NT2/D1 (cell line): ENCODE measurements at places on chromosomes 11 and 22.

DNA sequence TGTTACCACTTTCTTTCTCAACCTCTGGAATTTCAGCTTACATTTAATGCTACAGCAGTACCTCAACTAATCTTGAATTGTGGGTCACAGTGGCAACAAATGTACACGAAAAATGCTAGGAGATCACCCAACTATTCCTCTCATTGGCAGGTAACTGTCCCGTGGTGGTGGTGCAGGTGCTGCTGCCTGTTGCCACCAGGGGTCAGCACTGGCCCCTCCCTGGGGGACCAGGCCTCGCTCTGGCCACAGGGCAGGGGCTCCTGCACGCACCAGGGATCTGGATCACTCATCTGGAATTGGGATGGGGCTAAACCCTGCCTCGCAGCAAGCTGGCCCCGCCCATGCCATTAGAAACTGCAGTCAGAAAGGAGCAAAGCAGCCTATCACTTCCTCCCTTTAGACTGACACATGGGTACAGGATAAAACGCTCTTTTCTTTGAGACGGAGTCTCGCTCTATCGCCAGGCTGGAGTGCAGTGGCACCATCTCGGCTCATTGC is 6.9 kb upstream of the POLDIP3 start:
- DNase-seq, result peak; percentile 48

DNA sequence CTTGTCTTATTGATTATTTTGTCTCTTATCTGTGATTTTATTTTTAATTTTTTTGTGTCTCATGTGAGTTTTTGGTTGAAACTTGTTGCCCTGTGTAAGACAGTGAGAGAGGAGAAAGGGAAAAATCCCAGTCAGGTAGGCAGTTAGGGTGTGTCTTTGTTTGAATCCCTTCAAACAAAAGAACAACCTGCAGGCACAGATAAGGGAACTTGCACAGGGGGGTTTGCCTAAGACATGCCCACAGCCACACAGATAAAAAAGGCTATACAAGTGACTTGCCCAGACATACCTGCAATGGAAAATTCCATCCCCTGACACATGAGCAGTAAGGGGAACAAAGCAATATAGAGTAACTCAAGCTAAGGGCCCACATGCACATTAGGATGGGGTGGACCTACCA is 127.8 kb upstream of the PLET1 start:
- DNase-seq, result no peak

DNA sequence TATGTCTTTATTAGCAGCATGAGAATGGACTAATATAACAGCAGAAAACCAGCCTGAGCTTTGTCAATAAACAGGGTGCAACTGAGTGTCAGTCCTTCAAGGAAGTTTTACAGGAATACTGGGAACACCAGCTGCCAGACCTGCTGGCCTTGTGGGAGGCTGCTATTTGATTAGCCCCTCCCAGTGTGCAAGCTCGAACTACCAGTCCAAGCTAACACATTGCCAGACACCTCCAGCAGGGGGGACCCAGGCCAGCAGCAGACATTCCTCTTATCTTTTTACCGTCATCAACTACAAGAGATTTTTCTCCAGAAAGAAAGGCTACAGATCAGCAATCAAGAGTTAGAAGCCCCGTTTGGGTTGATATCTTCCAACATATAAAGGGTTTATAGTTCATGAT is 942.8 kb upstream of the TENM4 start:
- DNase-seq, result no peak

GRCh38 chr11:85266646-85267045 is 360.5 kb downstream of the DLG2 start:
- no peak for DNase-seq

DNA sequence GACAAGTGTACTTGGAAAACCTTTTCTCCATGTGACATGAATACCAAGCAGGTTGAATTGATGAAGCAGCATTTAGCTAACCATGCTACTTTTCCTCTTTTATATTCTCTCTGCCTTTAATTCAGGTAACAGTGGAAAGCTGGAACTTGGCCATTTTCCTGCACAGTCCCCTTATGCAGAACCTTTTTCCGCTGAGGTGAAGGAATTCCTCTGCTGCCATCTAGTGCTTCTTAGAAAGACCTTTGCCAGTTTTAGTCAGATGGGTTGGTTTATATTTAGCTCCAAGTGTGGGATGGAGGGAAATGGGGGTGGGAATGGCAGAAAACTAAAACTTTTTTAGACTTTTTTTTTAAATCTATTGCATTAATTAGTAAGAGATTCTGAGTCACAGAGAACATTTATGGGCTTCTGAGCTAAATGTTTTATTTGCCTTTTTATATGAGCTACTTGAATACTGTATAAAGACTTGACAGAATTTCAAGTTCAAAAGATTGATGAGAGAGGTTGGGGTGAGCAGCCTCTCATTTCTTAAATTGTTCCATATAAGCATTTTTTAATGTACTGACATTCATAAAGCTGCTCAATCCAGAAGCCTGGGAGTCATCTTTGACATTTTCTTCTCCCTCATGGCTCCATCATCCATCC is 153.9 kb upstream of the ZC3H12C start:
- peak; percentile 57 for DNase-seq

DNA sequence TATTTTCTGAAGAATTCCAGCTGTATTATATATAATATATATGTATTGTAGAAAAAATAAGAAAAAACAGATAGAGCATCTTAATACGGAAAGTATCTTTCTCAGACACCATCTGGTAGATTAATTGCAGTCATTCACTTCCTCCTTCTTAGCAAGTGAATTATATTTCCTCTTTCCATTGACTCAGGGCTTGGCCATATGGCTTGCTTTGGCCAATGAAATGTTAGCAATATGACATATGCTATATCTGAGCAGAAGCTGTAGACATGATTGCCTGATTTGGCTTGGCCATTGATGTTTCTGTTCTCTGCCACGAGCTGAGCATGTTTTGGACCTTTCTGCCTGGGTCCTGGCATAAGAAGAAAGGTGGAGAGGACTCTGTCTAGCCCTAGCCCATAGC is 34.4 kb upstream of the ZBED5 start:
- no peak for DNase-seq

DNA sequence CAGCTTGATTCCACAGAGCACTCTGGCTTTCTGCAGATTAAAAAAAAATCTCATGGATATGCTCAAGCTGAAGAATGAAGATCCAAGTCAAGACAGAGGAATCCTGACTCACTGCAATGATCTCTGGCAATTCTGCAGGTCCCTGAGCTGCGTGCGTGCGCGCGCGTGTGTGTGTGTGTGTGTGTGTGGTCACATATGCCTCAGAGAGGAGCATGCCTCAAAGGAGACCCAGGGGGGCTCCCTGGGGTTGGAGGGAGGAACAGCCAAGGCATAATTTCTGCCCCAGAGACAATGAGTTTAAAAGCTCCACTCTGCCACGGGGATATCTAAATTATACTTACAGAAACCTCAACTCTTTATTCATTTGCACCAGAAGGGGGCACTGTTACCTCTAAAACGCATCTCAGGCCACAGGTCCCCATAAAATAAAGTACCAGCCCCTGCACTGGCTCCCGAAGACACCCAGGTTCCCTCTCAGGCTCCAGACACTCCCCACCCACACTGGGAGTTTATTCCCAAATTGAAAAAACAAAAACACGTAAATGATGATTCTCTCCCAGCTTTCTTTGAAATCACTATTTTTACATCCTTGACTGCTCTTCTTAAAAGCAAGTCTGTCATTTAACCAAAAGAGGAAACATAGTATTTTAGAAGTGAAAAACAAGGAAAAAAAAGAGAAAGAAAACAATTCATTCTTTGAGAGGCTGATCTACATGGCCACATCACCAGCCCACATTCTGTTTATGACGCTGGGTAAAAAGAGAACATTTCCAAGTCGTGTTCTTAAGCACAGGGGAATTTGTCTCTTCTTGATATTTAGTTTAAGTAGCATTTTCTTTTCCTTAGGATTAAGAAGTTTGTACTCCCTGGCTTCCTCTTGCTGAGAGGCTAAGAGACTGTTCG is 401.0 kb downstream of the LARGE1 start:
- DNase-seq, result peak; percentile 32
